ENCODE measurements at places on chromosomes 4 and X.

DNA sequence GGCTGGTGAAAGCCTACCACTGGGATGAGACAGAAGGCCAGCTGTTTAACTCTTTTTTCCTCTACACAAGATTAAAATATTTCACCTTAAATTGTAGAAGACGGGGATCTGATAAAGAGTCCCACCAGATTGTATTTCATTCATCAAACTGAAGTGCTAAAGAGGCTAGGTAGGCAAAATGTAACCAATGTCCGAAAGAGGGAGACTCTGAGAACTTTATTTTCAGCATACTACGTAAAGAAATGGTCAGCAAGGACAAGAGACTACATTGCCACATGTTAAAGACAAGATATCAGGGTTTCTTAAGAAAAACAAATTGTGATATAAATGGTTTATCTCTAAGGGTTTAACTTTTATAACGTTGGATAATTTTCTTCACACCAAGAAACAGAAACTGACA lies 71.6 kb upstream of the INPP4B start:
- no peak for DNase-seq

- DNase-seq: no peak
Observed at GRCh38 chrX:7542587-7543380, 300.2 kb upstream of the VCX start.

DNA sequence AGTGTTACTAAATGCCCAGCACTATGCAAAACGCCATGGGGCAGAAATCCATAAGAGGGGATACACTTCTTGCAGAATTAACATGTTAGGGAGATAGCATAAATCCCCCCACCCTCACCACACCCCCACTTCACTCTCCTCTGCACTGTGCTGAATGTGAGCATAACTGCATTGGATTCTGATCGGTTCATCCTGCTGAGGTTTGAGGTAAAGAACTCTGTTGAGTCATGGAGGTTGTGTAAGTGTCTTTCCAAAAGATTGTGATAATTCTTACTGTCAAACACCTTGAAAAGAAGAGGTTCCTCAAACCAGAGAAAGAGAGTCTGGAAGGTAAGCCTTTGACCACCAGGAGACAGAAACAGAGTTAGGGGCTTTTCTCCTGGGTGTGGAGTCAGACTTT lies 43.6 kb downstream of the RBM47 start:
- no peak for DNase-seq

GRCh38 chr4:55002431-55002830 lies 123.0 kb downstream of the KDR start:
- DNase-seq: no peak

DNA sequence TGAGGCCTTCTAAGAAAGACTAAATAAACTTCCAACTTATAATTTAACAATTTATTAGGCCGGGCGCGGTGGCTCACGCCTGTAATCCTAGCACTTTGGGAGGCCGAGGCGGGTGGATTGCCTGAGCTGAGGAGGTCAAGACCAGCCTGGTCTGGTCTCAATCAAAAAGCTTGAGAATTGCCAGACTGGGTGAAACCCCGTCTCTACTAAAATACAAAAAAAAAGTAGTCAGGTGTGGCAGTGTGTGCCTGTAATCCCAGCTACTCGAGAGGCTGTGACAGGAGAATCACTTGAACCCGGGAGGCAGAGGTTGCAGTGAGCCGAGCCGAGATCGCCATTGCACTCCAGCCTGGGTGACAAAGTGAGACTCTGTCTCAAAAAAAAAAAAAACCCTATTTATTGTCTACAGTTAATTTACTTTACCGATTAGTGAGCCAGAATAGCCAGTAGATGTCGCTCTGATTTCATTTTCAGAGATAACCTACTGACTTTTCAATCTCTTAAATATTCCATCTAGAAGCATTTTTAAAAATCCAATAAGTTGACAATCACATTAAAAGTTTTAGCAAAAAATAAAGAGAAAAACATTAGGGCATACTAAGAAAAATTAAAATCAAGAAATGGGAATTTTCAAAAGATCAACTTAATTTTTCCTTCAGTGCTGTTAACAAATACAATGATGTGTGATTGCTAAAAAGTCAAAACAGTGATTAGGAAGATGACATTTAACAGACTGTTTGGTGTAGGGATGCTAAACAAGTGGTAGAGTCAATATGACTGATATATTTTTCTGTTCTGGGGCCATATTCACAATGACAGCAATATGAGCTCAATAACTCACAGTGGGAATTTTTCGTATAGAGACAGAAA lies 4.3 kb upstream of the SHROOM3 start:
- DNase-seq: peak; percentile 26

DNA sequence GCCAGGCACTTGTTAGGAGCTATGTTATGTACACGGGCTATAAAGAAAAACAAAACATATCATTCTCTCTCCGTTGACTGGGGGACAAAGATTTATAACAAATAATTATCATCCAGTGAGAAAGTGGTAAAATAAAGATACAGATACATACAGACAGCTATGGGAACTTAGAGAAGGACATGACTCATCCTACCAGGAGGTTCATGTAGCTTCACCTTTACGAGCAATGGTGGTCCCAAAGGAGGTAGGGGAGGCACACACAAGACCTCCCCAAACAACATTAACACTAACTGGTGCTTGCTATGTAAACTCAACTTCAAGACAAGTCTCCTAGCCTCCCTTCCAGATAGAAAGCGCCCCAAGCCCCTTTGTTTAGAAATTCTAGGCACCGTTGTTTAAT lies 8.9 kb downstream of the AMBN start:
- DNase-seq: no peak

GRCh38 chrX:8433109-8434062 lies 31.2 kb upstream of the VCX3B start:
- DNase-seq: no peak

DNA sequence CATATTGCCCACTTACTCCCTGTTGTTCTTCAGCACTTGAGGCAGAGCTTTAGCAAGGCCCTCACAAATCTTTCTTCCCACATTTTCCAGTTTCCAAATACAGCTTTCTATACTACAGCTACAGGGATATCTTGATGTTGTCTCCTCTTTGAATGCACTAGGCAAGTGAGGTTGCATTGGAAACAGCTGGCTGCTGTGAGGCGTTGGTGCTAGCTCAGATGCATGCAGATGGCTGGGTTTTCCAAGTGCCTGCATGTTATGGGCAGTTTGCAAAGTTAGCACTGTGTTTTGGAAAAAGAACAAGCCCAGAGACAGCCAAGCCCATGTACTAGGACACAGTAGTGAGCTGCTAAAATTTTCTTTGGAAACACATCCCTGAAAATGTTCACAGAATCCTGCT lies 315.1 kb upstream of the RASGEF1B start:
- DNase-seq: no peak

DNA sequence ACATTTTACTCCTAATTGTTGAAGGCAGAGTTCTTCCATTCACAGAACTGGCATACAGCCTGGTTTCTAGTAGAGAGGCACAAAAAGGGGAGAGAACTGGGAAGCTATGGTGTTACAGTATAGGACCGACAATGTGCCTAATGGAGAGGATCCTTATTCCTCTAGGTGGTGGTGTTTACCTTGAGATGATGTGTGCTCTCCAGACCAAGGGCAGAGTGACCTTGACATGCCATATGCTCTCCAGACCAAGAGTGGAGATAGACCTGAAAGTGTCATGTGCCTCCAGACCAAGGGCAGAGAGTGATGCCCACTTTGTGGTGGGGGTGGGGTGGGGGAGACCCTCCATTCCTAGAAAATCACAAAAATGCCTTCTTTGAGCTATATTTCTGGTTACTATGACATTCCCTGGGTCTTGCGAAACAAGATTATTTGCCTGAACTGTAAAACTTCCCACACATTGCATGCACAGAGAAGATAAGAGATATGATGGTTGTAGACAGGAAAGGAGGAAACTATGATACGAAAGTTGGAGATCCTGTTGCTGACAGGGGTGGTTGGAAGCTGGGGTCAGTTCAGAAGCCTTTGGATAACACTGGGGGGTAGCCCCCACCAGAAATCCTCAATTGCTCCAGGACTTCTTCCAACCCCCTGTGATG lies 119.7 kb downstream of the TEX13C start:
- no peak for DNase-seq

DNA sequence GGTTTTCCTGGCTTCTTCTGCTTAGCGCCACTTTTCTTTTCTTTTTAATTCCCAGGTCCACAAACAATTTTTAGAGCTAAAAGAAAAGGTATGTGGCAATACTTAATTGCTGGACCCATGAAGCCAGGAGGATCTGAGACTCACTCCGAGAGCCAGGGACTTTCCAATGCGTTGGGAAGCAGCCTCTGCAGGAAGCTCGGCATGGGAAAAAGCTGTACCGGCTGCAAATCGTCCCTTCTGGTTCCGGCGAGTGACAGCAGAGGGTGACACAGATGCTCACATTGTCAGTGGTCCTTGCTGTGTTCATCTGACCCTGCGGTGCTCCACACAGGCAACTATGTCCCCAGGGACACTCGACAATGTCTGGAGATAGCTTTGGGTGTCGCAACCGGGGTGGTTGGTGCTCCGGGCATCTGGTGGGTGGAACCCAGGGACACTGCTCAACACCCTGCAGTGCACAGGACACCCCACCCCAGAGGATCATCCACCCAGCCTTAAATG lies 164.0 kb downstream of the PRKX start:
- no peak for DNase-seq

DNA sequence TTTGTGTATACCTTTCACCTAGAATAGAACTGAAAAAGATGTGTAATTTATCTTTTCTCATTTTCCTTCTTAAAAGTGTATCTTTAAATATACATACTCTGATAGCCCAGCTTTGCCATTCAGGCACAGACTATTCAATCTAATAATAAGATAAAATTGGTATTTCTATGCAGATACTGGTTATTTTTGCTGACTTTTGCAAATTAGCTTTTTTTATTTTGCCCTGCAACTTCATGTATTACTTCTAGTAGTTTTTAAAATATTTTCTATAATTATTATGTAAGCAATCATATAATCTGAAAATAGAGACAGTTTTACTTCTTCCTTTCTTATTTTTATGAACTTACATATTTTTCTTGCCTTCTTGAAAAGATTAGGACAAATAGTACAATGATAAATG lies 45.4 kb upstream of the FREM3 start:
- DNase-seq: no peak

GRCh38 chr4:106691749-106692148 lies 323.2 kb upstream of the GIMD1 start:
- no peak for DNase-seq

DNA sequence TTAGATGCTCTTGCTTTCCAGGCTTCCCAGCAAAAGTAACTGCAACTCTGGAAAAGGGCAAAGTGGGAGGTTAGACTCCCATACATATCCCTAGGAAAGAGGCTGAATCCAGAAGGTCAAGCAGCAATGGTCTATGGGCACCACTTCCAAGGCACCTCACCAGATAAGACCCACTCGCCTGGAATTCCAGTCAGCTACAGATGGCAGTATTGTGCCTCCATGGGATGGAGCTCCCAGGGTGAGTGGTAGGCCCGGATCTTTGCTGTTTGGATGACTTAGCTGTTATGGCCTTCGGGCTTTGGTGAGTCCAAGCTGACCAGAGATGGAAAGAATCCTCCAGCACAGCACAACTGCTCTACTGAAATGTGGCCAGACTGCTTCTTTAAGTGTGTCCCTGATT lies 688.0 kb downstream of the PCDH19 start:
- no peak for DNase-seq

DNA sequence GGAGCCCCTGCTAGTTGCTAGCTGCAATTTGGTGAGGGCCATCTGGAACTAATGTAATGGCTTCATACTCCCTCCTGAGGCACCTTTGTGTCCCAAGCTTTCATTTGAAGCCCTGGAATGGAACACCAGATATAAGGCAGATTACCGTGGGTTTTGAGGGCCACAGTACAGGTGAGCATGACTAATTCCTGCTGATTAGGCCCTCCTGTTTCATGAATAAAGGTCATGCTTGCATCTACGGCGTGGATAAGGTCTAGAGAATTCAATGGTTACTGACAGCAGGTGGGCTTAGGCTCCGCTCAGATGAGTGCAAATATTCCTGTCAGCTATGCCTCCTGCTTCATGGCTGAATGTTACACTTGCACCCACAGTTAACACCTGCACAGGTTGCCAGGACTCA lies 495.4 kb downstream of the NAP1L3 start:
- no peak for DNase-seq

- DNase-seq: no peak
Observed at GRCh38 chrX:111098874-111099273, 2.9 kb downstream of the PAK3 start.

DNA sequence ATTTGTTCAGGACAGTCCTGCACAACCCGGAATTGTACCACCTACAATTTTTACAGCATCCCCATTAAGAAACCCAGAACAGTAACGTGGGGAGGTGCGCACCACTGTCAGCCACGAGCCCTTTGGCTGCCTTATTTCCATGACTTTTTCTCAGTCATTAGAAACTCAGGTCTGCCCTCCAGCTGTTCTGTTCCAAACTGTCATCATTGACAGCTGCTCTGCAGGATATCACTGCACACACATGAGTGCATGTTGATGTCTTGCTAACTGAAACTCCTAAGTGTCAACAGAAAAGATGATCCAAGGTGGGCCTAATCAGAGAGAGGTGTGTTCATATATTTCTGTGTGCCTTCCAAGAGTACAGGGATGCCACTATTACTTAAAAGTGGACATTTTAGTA lies 123.4 kb downstream of the PARM1 start:
- no peak for DNase-seq

- DNase-seq: peak; percentile 83
Observed at GRCh38 chr4:73740353-73740778, at the start of gene CXCL8. Gene CXCL8, plus strand, starts transcription at chr4:73740569. Its CDS starts 90 bp downstream, at chr4:73740659.

- DNase-seq: no peak
Observed at GRCh38 chrX:133294126-133294525, 76.0 kb upstream of the TFDP3 start.

DNA sequence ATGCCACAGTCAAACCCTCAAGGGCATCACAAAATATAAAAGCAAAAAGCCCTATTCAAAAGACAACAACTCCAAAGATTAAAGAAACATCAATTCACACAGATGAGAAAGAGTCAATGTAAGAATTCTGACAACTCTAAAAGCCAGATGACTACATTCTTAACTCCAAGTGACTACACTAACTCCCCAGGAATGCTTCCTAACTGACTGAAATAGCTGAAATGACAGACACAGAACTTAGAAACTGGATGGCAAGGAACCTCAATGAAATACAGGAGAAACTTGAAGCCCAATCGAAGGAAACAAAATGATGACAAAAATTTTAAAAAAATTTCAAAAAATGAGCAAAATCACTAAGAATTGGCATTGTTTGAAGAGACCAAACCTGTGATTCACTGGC lies 1047.6 kb upstream of the PCDH10 start:
- DNase-seq: no peak

GRCh38 chr4:17173300-17173699 lies 274.9 kb upstream of the LDB2 start:
- no peak for DNase-seq
